ENCODE measurements at places on chromosomes 1 and 21. TPM values are rescaled to one million over a fixed set of nuclear protein-coding genes. Genes with fewer than 3 reads are reported as not detected.

The RIT1 gene
- 32.0 TPM for total RNA-seq

The PTGFRN gene
- total RNA-seq = 52.7 TPM

The DOP1B gene
- total RNA-seq = 30.9 TPM

The USP1 gene
- total RNA-seq = 69.9 TPM

The ZSWIM5 gene
- total RNA-seq = 22.6 TPM

The SORT1 gene
- total RNA-seq = 48.2 TPM

The GLMN gene
- 42.6 TPM for total RNA-seq

The TCHHL1 gene
- not detected for total RNA-seq

The ZNF683 gene
- total RNA-seq = not detected

The LORICRIN gene
- not detected for total RNA-seq

The ELK4 gene
- 13.3 TPM for total RNA-seq

The GOLT1A gene
- total RNA-seq = not detected

The FAM72B gene
- total RNA-seq = 1.7 TPM

The USP25 gene
- total RNA-seq = 126 TPM

The LCE2B gene
- total RNA-seq = not detected

The GCSAML gene
- under 0.01 TPM for total RNA-seq

The TAF1A gene
- total RNA-seq = 27.8 TPM

The THEM4 gene
- total RNA-seq = 2.0 TPM

The SYDE2 gene
- total RNA-seq = 2.3 TPM

The LRRC53 gene
- total RNA-seq = not detected

The SPATA1 gene
- total RNA-seq = 1.9 TPM

The NBPF3 gene
- 9.5 TPM for total RNA-seq

The CFAP107 gene
- total RNA-seq = not detected

The LDLRAD1 gene
- not detected for total RNA-seq

The SH2D1B gene
- total RNA-seq = not detected

The PATJ gene
- 19.2 TPM for total RNA-seq

The ATG4C gene
- total RNA-seq = 35.7 TPM

The TMEM200B gene
- 0.94 TPM for total RNA-seq

The DMRTA2 gene
- 5.8 TPM for total RNA-seq

The TTC22 gene
- 0.16 TPM for total RNA-seq

The INTS7 gene
- 39.5 TPM for total RNA-seq

The AMY1A gene
- not detected for total RNA-seq

The KRTAP19-3 gene
- not detected for total RNA-seq

The RGS8 gene
- 7.8 TPM for total RNA-seq

The TRIM63 gene
- 0.16 TPM for total RNA-seq

The CHIA gene
- not detected for total RNA-seq

The CASQ1 gene
- 3.4 TPM for total RNA-seq

The PLA2G2F gene
- not detected for total RNA-seq

The COL11A1 gene
- 45.9 TPM for total RNA-seq

The TSPEAR gene
- total RNA-seq = not detected

The KCNJ15 gene
- total RNA-seq = under 0.01 TPM

The EXTL1 gene
- total RNA-seq = 2.3 TPM

The IL20 gene
- 0.47 TPM for total RNA-seq

The IL23R gene
- not detected for total RNA-seq

The IGSF3 gene
- total RNA-seq = 115 TPM

The PBX1 gene
- total RNA-seq = 169 TPM

The ALX3 gene
- total RNA-seq = 0.31 TPM

The CYB561D1 gene
- 6.7 TPM for total RNA-seq

The NBPF10 gene
- 1.1 TPM for total RNA-seq

The AMY1B gene
- total RNA-seq = not detected

The FAM76A gene
- 18.2 TPM for total RNA-seq

The S100A7A gene
- total RNA-seq = not detected

The CD34 gene
- 1.6 TPM for total RNA-seq

The ELF3 gene
- total RNA-seq = 0.31 TPM

The DPYD gene
- 72.1 TPM for total RNA-seq
